Islet precursor cell (in vitro differentiated cells): ENCODE measurements at places on chromosomes 3 and 15.

DNA sequence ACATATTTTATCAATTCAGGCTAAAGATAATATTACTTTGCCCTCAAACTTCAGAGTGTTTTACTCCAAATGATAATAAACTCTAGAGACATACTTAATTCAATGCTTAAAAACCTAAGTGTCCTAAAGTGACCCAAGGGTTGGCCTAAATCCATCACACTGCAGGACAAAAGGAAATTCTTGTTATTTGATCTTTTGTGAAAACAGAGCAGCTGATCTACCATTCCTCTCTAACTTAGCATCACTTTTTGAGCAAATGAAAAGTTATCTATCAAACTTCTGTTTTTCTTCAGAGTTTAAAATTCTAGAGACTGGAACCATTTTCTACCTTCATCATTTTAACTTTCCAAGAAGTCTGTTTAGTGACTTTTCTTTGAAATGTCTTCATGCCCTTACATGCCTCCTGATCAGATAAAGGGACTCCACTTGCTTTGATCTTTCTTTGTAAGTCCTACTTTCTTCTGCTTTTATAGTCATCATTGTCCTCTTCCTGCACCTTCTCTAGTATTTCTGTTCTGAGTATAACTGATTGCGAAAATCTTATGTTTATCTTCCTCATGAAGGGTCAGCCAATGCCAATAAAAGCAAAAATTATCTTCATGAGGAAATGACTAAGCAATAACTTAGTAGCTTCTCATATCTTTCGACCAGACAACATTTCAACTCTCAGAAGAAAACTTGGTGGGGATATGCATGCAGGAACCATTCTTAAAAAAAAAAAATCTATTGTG is 378.7 kb upstream of the TGFBR2 start:
- no peak for DNase-seq

- peak; percentile 77 for DNase-seq
These were observed 9.9 kb upstream of the EPB42 start for GRCh38 chr15:43230640-43231115.

GRCh38 chr3:122295266-122296062 is 29.6 kb upstream of the CSTA start:
- no peak for DNase-seq

GRCh38 chr3:163476179-163476578 is 1602.1 kb downstream of the SI start:
- DNase-seq, result no peak

DNA sequence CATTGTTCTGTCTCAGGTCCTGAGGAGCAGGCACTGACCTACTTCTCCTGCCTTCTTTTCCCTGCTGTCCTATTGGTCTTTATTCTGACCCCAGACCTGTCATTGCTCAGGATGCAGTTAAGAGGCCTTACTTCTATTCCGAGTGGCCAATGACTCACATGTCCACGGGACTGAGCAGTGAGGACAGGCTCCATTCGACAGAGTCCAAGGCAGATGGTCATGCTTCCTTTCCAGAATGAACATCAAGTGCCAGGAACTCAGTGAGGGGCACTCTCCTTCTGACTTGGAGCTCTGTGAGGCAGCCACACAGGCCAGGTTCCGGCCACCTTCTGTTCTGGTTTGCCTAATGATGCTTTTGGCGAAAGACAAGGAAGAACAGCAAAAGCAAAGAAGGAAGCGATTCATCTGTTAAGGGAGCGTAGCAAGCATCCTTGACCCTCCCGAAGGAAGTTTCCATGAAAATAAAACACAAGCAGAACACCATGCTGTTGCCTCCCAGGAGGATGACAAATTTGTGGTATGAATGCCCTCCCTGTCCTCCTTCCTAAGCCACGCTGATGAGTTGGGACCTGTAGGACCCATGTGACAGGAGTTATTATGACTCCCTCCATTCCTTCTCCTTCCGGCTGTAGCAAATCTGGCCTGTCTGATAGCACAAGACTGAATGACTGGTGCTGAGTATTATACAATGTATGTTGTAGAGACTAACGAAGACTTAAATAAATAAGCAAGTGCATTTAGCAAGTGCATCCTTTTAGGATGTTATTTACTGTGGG is 14.4 kb upstream of the TPRG1 start:
- DNase-seq, result no peak

- no peak for DNase-seq
These were observed 34.6 kb downstream of the CTSH start for GRCh38 chr15:78910271-78910670.

DNA sequence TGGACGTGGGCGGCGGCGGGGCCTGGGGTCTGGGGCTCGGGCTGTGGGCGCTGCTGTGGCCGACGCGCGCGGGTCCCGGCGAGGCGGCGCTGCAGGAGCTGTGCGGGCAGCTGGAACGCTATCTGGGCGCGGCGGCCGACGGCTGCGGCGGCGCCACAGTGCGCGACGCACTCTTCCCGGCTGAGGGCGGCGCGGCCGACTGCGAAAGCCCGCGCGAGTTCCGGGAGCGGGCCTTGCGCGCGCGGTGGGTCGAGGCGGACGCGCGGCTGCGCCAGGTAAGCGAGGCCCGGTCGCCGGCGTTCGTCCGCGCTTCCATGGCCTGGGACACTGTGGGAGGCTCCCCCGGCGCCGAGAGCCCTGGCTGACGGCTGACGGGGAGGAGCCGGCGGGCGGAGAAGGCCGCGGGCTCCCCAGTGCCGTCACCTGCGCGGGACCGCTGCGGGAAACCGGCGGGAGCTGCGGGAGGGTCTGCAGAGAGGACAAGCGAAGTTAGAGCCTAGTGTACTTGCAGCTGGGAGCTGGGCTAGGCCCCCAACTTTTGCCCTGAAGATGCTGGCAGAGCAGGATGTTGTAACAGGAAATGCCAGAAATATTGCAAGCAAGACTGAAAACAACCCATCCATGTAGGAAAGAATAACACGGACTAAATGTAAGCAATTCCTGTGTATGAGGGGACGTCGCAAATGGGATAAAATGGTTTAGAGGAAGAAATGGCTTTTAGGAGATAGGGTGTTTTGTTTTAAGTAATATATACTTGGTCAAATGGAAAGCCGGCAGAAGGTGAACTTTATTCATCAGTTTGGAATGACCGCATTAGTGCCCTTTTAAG is 847 bp downstream of the WHAMM start:
- DNase-seq, result peak; percentile 76

- DNase-seq, result no peak
These were observed 303.1 kb upstream of the SEMA6D start for GRCh38 chr15:47414207-47414606.

DNA sequence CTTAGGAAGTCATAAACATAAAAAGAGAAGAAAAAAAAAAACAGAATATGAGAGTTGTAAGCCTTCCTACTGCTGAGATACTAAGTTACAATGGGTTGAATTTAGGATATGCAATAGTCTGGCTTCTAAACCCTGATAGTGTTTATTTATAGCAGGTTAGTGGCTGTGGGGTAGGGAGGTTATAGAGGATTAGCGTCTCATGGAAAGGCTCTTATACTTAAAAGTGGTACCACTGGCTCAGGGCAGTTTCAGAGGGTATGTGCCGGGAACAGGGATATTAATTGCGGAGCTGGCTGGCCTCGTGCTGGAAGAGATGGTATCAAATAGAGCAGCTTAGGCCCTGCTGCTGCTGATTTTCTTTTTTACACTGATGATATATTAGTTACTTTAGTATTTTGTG is 60.8 kb downstream of the PFN2 start:
- DNase-seq, result no peak

DNA sequence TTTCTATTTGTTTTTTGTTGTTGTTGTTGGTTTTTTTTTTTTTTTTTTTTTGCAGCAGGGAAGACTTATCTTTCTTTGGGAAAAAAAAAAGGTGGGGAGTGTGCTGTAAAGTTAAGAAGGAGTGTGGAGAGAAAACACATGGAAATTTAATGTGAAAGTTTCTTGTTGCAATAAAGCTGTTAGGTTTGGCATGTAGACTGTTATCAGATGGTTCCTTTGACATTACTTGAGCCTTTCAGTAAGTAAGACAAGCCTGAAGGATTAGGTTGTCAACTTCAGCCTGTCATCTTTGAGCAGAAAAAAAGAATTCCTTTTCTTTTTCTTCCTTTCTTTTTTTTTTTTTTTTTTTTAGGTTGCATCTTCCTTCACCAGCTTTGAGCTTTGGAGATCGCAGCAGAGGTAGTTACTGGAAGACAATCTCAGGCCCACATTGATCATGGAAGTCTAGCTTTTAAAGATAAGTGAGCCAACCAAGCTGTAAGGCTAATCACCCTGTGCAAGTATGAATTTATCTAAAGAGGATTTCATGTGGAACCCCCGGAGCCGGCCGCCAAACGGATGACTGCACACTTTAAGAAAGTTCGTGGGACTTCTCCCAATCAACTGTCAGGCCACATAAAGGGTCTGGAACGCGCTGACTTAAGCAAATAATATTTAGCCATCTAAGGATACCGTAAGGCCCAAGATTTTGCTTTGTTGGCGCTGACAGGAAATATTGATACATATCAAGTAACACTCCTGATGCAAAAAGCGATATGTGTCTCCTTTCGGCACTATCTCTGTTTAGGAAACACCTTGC is 1040.1 kb upstream of the NR2F2 start:
- DNase-seq, result no peak

DNA sequence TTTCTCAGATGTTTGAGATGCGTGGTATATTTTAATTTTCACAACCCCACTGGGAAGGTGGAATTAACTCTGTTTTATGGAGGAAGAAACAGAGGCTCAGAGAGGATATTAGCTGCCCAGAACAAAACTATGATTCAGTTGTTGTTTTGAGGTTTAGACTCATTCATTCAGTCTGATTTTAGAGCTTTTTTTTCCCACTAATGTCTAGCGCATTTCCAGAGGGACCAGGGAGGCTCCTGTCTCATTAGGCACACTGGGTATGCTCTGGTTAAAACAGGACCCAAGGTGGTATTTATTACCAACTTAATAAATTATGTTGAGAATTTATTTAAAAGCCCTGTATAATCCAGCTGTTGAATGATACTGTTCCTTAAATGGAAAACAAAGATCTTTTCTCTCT is 272.0 kb upstream of the RGMA start:
- no peak for DNase-seq

DNA sequence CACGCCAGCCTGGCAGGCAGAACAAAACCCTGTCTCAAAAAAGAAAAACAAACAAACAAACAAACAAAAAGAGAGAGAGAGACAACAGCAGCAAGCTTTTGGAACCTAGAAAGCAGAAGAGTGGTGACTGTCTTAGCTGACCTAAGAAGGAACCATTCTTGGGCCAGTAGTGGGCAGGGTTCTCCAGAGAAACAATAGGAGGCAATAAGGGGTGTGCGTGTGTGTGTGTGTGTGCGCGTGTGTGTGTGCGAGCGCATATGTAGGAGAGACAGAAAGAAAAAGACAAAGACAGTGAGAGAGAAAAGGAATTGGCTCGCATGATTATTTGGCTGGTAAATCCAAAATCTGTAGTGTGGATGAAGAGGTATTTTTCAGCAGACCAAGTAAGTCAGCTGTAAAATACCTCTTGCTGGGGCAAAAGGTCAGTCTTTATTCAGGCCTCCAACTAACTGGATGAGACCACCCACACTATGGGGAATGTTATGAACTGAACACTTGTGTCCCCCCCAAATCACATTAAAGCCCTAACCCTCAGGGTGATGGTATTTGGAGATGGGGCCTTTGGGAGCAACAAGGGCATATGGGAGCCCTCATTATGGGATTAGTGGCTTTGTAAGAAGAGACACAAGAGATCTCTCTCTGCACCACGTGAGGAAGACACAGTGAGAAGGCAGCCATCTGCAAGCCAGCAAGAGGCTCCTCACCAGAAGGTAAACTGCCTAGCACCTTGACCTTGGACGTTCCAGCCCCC is 15.1 kb upstream of the BLM start:
- no peak for DNase-seq

- DNase-seq, result no peak
These were observed 344.6 kb upstream of the UBE2E2 start for GRCh38 chr3:22858486-22858885.

DNA sequence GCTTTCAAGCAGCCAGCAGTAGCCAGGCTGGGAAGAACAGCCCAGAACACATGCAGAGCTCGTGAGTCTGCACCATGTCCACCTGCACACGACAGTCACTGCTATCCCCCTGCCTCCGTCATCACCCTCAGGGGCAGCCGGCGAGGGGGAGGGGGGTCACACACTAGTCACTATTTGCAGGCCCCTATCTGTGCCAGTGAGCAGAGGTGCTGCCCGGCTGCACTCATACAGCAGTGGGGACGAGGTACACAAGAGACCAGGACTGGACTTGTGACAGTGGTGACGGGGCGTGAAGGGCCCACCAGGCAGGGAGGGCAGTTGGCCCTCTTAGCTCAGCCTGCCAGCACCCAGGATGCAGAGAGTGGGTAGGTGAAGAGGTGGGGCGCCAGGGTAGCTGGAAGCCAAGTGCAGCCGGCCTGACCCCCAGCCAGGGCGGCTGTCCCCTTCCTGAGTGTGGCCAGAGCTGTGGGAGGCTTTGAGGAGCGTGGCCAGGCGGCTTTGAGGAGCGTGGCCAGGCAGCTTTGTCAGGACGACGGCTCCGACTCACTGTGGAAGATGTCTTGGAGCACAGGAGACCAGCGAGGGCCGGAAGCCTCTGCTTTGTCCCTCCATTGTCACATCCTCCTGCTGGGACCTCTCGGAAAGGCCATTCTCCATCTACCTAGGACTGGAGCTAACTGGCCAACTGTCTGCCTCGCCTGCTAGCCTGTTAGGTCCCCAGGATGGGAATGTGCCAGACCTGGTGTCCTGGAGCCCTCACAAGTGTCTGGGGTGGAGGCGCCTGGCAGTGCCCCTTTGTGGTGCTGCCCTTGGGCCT is 52.1 kb upstream of the FGD5 start:
- peak; percentile 43 for DNase-seq

- DNase-seq, result no peak
These were observed 42.0 kb upstream of the ATP10A start for GRCh38 chr15:25905140-25905539.

GRCh38 chr3:9703736-9704346 is at the start of gene CPNE9:
Gene CPNE9 (plus strand): TSS chr3:9703833. CDS start chr3:9703997, 164 bp downstream.
- DNase-seq, result no peak

- peak; percentile 83 for DNase-seq
These were observed at the start of gene ITPKA for GRCh38 chr15:41493205-41493901. Gene ITPKA (plus strand): TSS chr15:41493874. CDS start chr15:41493928, 54 bp downstream.

DNA sequence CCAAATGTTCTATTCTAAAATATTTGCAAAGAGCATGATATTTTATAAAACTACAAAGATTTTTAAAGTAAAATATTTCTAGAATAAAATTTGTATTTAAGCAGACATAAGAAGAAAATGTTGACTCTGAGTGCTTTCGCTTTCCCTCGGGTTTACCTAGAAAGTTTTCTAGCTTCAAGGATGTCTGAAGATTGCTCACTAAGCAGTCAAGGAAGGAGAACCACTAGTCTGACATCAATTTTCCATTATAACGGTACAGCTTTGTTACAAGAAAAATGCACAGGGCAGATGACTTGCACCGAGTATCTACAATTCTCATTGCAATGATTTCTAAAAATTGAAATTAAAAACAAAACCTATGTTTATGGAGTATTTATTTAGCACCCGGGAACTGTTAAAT is 14.2 kb downstream of the GPR15 start:
- DNase-seq, result no peak

GRCh38 chr3:17021614-17022013 is 136.9 kb downstream of the PLCL2 start:
- no peak for DNase-seq

DNA sequence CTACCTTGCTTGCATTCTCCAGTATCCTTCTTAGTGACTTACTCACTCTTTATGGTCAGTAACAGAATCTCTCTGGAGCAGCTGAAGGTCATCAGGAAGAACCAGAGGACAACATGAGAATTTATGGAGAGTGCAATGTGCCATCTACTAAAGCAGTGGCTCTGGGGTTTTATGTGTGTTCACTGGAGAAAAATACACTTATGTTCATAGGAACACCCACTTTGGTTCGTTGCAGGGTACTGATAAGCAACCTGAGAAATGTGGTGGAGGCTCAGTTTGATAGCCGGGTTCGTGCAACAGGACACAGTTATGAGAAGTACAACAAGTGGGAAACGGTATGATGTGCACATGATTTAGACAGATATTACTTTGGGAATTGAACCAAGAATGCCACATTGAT is 12.8 kb downstream of the CPB1 start:
- no peak for DNase-seq
